ENCODE measurements at places on chromosomes 11 and 22. TPM values are rescaled to one million over a fixed set of nuclear protein-coding genes. Genes with fewer than 3 reads are reported as not detected.

The SCO2 gene
- total RNA-seq: 33.8 TPM

The APOA5 gene
- not detected for total RNA-seq

The OR52A1 gene
- not detected for total RNA-seq

The SPDYC gene
- not detected for total RNA-seq

The TBCEL gene
- total RNA-seq: 27.8 TPM

The APOL5 gene
- not detected for total RNA-seq

The CDON gene
- 1.2 TPM for total RNA-seq

Data from mononuclear cell (primary cell).